ENCODE measurements at places on chromosomes 4 and X.
A peak's percentile ranks its signal among the peaks of the same experiment; 100 is the strongest.

DNA sequence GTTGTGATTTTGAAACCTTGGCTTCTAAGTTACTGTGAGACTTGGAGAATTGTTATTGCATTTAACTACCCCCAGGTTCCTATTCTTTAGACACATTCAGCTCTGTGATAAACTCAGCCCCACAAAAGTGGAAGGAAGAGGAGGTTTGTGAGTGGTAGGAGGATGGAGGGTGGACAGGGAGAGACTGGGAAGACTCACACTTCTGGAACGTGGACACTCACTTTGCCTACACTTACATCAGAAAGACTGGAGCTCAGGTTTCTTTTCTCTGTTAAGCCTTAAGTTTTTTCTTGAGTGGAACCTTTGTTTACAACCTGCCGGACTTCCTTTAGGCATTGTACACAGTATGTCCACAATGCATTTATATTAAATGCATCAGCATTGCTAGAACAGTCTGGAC is 99.0 kb downstream of the AREG start:
- peak; percentile 46 for DNase-seq

DNA sequence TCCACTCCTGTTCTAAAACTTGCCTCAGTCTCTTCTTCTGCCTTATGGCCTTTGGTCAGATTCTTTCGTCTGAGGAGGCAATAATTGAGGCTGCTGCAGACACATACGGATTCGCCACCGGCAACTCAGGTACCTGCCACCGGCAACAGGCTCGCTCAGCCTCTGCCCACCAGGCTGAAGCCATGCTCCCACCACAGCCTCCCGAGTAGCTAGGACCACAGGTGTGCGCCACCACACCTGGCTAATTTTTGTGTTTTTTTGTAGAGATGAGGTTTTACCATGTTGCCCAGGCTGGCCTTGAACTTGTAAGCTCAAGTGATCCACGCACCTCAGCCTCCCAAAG is 26.6 kb downstream of the TNIP2 start:
- DNase-seq, result no peak

DNA sequence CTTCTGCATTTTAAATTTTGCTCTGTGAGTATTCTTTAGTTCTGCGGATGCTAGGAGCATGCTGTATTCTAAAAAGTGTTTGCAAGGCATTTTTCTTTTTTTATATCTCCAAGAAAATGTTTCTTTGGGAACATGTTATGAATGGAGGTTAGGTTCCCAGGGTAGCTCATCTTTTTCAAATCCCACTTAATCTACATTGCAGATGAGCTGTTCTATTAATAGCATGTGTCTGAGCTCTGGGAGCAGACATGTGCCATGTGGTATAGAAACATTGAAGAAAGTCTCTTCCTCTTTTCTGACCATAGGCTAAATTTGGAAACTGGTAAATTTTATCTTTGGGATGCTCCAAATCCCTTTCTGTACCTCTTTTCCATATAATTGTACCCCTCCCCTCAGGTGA is 23.2 kb downstream of the DIAPH2 start:
- no peak for DNase-seq

- DNase-seq, result no peak
Observed at GRCh38 chr4:5809216-5809776, 83.6 kb downstream of the CRMP1 start.

DNA sequence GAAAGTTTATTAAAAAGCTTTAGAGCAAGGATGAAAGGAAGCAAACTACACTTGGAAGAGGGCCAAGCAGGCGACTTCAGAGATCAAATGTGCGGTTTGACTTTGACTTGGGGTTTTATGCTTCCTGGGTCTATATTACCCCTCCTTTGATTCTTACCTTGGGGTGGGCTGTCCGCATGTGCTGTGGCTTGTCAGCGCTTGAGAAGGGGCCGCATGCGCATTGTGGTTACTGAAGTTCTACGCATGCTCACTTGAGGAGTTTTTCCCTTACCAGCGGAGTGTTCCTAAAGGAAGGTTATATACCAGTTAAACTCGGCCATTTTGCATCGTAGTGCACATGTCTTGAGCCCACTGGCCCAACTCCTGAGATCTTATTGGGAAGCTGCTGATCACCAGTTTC is 9.9 kb downstream of the ZNF157 start:
- DNase-seq, result no peak

- DNase-seq, result no peak
Observed at GRCh38 chrX:116230130-116230898, 59.8 kb downstream of the AGTR2 start.

GRCh38 chr4:11152684-11153083 is 276.0 kb downstream of the HS3ST1 start:
- DNase-seq, result no peak

- DNase-seq, result no peak
Observed at GRCh38 chrX:69068301-69069085, 96.8 kb downstream of the PJA1 start.

DNA sequence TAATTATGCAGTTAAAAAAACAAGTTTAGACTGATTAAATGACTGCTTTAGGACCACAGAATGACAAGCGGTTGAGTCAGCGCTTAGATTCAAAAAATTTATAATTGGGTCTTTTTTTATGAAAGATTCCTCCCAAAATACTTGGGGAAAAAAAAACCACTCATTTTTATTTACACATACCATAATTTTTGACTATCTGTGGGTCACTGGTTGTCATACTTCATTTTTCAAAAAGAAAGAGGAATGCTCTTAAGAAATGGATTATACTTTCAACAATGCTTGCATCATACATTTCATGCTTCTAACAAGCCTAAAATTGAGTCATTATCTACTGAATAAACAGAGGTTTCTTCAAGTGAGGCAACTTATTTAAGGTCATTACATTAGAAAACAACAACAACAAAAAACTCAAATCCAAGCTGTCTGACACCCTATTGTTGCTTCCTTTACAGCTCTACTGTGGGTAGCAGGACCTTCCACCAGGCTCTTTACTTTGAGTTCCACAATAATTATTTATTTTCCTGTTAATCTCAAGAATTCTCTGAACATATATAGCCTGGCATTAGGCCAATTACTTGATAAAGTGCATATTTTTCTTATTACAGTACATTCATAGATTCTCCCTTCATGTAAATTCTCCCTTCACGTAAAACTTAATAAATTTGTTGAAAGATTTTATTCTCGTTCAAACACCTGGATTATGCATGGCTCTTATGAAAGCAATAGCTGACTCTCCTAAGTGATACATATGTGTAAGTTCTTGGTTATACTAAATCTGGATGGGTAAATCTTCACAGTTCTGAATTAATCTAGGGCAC is 445.5 kb downstream of the PCDH10 start:
- peak; percentile 34 for DNase-seq

DNA sequence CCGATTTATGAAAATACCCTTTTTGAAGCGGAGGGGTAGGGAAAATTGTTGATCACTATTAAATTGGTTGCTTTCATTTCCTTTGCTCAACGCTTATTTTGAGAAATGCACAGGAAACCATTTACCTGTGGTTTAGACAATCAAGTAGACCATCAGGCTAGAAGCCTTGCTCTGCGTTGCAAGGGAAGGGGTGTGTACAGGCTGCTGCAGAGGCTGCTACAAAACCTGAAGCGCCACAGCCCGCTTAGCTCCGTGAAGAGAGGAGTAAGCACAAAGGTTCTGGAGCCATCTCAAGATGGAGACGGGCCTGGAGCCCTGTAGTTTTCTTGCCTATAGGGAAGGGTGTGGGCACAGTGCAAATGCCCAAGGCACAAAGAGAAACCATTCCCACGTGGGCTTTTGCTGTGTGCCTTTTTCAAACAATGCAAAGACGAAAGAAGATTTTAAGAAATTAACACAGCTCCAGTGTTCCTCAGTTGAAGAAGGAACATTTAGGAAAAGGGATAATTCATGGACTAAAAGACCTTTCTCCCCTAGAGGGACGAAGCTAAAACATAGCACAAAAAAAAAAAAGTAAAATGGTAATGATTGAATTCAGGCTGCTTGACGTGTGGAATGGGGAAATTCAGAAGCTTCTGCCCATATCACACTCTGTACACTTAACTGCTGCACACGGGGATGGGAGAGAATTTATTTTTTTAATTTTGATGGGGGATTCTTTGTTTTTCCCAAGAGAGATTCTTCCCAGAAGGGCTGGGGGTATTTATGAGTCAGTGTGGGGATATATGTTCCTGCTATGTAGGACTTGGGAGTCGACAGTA is 3.5 kb downstream of the TMSB4X start:
- peak; percentile 86 for DNase-seq

- DNase-seq, result no peak
Observed at GRCh38 chrX:123450222-123450621, 266.1 kb downstream of the GRIA3 start.

DNA sequence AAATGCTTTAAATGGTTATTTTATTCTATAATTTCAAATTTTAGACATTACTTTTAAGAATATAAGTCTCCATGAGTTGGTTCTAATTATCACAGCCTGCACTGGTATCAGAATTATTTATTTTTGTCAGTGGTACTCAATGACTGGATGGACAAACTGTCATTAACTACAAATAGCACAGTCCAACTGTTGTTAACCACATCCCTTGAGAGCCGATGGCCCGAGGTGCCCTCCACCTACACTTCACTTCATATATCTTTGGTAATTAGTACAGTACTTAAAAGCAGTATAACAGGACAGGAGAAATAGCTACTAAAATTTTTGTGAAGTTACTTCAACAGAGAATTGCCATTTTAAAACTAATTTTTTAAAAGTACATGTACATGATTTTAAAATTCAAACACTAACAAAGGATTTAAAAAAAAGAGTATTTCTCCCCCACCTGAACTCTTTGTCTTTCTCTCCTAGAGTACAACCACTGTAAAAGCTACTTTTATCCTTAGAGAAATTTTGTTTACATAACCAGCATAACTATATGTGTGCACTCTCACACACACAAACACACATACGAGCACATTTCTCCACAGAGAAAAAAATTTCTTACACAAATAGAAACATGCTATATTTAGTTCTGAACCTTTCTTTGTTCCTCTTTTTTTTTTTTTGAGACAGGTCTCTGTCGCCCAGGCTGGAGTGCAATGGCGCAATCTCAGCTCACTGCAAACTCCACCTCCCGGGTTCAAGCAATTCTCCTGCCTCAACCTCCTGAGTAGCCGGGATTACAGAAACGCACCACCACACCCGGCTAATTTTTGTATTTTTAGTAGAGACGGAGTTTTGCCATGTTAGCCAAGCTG is 6.5 kb downstream of the TIFA start:
- DNase-seq, result no peak

- no peak for DNase-seq
Observed at GRCh38 chrX:103149652-103150051, 56.7 kb upstream of the NXF3 start.

DNA sequence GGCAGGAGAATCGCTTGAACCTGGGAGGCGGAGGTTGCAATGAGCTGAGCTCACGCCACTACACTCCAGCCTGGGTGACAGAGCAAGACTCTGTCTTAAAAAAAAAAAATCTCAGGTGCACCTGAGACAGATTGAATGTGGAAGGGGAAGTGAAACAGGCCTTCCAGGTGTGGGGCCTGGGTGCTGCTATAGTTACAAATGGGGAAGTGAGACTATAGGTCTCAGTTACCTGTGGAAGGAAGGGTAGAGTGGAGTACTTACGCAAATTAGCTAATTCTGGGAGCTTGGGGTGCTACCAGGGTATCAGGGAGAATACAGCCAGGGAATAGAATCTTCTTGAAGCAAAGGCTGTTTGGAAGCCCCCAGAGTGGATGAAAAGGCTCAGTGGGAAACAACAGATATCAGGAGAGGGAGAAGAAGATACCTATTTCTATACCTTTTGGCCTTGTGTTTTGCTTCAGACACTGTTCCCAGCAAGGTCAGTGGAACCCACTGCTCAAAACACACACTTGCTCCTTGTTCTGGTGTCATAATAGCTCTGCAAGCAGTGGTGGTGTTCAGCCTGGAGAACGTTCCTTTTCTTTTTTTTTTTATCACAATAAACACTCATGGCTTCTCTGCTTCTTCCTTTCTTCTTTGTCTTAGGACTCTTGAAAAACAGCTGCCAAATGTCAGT is 7.0 kb downstream of the CD38 start:
- DNase-seq, result no peak

- DNase-seq, result no peak
Observed at GRCh38 chrX:48667509-48667908, 16.1 kb upstream of the WAS start.

- peak; percentile 97 for DNase-seq
Observed at GRCh38 chrX:38882894-38883626, 81.8 kb downstream of the MID1IP1 start.

DNA sequence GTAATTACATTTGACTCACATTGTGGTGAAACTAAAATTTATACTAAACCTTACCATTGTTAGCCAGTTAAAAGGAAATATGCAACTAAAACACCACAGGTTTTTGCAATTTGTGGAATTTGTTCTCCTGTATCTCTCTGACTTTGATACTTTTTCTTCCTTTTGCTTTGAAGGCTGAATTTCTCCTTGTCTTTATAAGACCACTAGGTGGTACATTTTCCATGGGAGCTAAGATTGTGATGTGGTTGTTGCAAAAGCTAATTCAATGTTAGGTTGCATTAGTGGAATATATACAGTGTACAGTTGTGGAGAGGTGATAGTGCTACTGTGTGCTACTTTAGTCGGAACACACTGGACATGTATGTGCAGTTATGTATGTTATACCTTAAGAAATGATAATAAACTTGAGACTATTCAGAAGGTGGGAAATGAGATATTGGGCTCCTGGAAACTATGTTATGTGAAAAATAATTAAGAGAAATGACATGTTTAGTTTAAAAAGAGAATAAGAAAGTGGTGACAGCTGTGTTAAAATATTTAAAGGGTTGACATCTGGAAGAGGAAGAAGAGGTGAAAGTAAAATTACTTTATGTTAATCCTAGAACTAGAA is 70.3 kb downstream of the ARL9 start:
- DNase-seq, result peak; percentile 35

DNA sequence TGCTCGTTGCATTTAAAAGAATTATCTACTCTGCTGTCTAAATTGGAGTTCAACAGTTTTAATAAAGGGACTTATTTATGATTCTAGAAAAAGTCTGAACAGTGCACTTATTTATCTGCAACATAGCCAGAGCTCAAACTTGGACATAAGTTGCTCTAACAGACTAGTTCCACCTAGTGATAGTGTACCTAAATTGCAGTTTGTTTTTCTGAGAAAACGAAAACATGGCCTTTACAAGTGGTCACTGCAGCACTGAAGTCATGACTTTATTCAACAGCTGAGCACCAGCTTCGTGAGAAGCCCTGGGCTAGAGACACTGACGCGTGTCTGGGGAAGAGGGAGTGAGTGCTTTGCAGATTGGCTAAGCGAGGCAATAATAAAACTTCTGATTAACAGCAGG is 77.3 kb upstream of the IGSF1 start:
- peak; percentile 6 for DNase-seq

GRCh38 chr4:26086621-26087441 is 172.8 kb downstream of the SMIM20 start:
- DNase-seq, result peak; percentile 61

DNA sequence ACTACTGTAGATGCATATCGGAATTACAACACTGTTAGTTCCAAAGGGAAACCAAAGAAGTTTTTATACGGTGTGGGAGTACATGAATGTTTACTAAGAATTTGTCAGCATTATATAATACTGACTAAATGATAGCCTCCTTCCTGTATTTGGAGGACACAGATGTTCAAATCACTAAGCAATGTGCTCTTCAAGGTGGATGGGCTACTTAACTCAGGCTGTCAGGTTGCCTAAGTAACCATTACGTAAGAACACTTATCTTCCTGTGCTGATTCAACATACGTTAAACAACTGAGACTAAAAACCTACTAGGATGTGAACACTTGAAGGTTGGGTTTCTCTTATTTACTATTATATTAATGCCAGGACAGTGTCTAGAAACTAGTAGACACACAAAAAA is 81.9 kb upstream of the HPGD start:
- peak; percentile 39 for DNase-seq

- peak; percentile 4 for DNase-seq
Observed at GRCh38 chr4:155911905-155912304, 8.4 kb downstream of the TDO2 start.
